ENCODE measurements at places on chromosomes 2 and 18.

DNA sequence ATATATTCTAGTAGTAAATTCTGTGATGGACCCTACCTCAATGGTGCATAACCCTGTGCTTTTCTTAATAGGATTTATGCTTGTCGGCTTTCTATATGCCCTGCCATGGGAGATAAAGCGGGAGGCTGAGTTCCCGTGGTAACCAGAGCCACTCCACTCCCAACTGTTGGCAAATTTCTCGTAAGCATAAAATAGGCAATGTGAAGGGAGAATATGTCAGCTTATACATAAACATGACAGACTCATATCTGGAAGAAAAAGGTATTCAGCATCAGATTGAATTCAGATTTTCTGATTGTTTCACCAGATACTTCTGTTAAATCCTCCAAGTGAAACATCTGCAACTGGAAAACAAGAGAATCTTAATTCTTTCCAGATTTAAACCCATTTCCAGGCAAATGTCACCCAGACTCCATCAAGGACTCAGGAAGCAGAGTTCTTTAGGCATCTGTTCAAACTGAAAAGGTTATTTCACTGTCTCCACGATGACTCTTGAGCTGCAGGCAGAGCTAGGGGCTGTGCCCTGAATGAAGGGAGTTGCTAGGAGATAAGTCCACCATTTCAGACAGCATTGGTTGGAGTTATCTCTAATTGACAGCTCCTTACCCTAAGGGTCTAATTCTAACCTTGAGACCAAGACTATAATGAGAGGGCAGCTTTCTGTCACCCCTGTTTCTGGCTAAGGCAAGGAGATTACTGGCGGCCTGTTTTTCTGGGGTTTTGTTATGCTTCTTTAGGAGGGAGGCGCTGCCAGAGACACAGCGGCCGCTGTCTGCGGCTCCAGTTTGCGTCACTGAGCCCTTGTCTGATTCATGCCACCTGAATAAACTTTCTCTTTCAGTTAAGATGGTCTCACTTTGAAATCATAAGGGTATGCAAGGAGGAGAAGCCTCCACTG lies 381.3 kb downstream of the SOX11 start:
- DNase-seq, result no peak

- no peak for DNase-seq
These were observed 50.4 kb downstream of the CCDC93 start for GRCh38 chr2:117963446-117963845.

DNA sequence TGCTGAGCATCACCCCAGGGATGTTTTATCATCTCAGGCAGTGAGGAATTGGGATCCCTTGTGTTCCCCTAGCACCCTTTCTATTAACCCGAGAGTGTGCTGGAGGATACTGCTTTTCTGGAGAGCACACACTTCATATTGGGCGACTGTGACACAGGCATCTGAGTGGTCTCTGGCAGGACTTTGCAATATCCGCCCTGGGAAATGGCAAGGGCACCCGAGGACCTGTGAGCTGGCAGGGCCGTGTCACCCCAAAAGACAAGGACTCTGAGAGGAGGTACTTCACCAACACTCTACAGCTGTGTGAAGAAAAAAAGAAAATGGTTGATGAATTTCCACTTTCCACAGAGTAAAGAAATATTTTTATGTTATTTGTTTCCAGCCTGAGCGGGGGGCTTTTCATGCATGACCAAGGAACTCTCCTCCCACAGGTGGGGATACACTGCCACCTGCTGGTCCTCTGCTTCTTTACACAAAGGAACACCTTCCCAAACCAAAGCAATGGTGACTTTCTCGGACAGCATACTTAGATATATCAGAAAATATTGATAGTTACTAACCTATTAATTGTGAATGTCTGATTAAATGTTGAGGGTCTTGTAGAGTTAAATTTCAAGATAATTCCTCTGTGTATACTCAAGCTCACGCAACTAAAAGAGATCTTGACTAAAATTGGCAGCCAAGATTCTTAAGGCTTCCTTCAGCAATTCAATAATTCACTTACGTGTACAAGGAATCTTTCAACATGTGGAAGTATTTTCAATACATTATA lies 45.9 kb upstream of the REG3G start:
- DNase-seq, result peak; percentile 41

DNA sequence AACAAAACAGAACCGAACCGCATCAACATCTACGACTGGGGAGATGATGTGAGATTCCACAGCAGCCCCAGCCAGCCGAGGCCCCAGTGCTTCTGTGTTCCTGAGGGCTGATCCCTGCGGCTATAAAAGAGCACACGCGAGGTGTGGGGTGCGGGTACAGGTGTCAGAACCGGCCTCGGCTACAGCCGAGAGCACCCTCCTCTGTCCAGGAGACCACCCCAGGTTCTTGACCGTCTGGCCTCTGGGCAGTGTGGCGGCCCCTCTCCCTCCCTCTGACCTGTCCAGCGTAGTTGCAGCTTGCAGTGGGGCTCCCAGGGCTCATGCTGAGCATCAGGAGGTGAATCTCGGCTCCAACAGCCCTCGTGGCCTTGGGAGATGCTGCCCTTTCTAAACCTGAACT lies 23.7 kb downstream of the RTP5 start:
- DNase-seq, result no peak

GRCh38 chr2:108560895-108561530 lies 26.7 kb downstream of the LIMS1 start:
- DNase-seq, result no peak

DNA sequence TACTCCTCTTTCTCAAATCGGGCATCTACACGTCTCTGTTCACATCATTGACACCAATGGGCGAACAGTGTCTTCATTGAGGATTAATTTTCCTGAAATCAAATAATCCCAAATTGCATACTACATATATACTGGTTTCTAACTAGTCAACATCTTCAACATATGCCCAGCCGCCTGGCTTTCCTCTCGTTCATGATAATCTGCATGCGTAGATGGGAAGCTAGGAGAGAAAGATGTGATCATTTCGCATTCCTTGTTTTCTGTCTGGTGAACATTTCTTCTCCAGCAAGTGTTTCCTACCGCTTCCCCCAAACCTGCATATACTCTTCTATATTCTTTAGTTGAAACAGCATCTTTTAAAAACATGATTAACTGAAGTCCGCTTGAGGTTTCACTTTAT lies 7.4 kb downstream of the TWIST2 start:
- no peak for DNase-seq

DNA sequence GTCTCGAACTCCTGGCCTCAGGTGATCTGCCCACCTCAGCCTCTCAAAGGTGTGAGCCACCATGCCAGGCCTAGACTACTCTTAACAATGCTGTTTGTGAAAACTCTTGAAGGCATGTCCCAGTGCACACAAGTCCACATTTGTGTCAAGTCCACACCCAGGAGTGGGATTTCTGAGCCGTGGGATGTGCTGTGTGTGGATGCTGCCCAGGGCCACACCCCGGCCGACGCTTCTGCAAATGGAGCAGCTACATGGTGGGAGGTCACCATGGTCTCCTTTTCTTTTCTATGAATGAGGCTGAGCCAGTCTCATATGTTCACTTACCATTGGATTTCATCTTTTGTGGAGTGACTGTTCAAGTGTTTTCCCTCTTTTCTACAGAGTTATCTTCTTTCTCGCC lies 15.8 kb downstream of the SNED1 start:
- DNase-seq, result no peak

DNA sequence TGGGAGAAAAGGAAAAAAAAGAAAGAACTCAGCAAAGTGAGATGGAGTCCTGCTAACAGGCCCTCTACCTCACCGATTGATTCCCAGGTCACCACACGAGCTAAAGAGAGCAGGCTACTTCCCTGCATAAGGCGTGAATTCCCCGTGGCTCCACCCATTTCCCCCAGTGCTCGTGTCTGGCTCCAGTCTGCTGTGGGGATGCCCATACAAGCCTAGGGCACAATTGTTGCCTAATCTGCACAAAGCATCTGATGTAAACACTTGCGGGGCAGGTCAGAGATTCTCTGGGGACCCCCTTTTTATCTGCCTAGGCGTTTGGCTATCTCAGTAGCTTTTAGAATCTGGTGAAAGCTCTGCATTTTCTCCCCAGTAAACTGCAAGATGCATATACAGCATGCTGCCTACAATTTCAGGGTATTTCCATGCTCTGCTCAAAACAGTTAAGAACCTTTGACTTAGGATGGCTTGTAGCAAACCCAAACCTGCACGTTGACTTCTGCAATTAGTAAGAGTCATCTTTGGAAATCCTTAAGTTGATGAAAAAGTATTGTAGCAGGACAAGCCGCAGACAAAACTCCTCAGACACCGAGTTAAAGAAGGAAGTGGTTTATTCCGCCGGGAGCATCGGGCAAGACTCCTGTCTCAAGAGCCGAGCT lies 34.8 kb downstream of the MYO3B start:
- no peak for DNase-seq

DNA sequence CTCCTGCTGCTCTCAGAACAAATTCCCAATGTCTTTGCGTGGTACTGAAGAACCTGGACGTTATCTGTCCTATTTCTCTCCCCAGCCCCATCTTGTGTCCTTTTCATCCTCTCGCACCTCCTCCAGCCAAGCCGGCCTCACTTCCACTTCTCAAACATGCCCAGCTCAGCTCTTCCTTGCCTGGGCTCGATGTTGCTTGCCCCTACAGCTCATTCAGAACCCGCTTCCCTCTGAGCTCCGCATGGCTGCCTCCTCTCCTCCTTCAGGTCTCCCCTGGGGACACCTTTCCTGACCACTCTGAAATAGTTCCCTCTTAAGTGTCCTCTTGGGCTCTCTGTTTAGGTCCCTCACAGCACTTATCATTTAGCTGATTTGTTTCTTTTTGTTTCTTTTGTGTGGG lies 6.7 kb upstream of the SMARCAL1 start:
- DNase-seq, result no peak

DNA sequence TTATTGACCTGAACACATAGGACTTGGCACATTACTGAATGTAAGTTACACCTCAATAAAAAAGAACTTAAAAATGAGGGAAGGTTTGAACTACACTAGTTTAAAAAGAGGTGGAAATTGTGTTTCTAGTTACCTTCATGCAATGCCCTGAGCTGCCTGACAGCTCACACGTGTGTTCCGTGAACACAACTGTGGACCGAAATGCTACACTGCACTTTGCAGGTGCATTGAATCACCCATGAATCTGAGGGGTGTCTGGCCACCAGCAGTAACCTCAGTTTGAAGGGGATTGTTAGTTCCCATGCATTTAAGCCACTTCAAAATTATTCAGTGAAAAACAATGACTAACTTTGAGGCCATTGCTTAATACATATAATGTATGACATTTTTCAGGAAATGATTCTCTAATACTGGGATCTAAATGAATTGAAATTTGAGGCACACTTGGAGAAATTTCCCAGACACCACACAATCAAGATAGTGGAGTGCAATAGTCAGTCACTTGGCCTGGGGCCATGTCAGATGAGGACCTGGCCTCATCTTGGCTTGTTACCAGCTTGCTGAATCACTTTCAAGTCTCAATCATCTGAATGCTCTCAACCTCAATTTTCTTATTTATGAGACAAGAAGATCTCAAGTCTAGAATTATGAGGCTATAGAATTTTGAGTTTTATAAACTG lies 59.3 kb downstream of the MYL12B start:
- no peak for DNase-seq

DNA sequence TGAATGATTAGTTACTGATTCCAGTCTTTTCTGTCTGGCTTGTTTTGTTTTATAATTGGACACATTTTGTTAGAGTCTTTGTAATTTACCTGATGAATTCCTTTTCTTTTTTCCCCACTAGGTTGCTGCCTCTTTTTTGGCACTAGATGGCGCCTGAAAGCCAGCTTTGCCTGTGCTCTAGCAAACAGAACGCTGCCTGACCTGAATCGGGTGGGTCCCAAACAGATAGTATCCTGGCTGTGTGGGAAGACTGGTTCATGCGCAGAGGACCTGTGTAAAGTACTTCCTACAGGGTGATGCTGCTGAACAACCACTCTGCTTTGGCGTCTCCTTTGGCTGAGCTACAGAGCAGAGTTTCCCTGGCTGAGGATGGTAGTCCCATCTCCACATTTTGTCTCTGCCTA lies 288.2 kb downstream of the IKZF2 start:
- DNase-seq, result peak; percentile 23

DNA sequence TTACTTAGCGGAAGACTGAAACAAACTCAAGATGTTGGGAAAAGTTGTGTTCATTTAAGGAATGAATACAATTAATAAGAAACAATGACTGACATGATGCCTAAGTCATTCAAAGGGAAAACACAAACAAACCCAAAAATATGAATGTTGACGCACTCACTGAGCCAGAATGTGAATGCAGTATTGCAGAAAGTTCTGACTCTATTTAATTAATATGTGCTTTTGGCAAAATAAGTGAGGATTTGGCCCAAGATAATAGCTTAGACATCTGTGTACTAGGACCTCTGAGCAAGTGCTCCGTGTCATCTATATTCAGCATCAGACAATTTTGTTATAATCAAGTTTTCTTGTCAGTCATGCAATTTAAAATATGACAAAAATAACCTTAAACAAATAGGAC lies 1138.8 kb upstream of the NXPH2 start:
- DNase-seq, result no peak

- DNase-seq, result no peak
These were observed 54.3 kb downstream of the MSH2 start for GRCh38 chr2:47457268-47457667.

GRCh38 chr2:70954886-70955285 lies 19.2 kb downstream of the ATP6V1B1 start:
- no peak for DNase-seq

DNA sequence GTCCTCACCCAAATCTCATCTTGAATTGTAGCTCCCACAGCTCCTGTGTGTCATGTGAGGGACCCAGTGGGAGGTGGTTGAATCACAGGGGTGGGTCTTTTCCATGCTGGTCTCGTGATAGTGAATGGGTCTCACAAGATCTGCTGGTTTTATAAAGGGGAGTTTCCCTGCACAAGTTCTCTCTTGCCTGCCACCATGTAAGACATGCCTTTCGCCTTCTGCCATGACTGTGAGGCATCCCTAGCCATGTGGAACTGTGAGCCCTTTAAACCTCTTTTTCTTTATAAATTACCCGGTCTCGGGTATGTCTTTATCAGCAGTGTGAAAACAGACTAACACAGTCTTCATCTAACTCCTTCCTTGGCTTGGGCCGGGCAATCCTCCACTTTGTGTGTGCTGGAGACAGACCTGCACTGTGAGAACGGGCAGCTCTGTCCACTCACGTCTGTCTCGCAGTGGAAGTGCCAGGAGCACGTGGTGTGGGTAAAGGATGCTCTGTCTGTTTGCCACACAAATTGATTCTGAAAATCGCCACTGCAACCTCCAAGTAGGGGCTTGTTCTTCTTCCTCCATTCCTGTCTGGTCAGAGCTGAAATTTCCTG lies 47.6 kb upstream of the OTOS start:
- DNase-seq, result no peak

GRCh38 chr2:135637456-135638087 lies 104.1 kb upstream of the UBXN4 start:
- DNase-seq, result no peak

DNA sequence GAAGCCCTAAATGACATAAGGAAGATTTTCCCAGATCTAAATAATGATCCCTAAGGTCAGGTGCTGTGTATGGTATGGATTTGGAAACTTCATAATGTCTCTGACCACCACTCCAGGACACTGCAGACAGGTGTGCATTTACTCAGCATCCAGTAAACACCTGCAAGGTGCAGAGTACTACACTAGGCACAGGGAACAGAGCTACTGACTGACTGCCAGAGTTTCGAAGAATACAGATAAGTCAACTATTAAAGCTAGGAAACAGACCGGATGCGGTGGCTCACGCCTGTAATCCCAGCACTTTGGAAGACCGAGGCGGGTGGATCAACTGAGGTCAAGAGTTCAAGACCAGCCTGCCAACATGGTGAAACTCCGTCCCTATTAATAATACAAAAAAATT lies 65.0 kb downstream of the ATP8B1 start:
- no peak for DNase-seq
